ENCODE measurements at places on chromosomes 3 and 15.
A peak's percentile ranks its signal among the peaks of the same experiment; 100 is the strongest.

DNA sequence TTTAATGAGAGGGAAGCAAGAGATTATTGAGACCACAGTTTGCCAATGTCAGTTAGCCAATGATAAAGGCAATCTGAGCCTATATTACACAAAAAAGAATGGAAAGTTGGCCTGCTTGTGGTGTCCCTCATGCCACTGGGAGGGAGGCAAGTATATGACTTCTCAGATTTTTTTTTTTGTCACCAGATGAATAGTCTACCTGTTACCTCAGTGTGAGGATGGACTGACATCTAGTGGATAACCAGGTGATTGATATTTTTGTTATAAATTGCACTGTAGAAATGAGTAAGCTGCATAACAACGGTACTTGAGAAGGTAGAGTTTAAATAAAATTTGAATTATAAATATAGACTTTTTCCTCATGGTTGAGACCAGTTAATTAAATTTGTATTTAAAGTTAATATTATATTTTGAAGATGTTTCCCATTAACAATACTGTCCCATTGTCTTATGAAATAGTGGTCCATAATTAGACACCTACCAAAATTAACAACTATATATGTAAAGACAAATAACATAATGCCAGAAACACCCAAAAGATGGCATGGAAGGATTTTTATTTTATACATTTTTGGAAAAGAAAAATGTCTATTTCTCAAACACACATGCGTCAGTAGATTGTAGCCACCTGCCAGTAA lies 237.8 kb upstream of the GADL1 start:
- DNase-seq: peak; percentile 5

DNA sequence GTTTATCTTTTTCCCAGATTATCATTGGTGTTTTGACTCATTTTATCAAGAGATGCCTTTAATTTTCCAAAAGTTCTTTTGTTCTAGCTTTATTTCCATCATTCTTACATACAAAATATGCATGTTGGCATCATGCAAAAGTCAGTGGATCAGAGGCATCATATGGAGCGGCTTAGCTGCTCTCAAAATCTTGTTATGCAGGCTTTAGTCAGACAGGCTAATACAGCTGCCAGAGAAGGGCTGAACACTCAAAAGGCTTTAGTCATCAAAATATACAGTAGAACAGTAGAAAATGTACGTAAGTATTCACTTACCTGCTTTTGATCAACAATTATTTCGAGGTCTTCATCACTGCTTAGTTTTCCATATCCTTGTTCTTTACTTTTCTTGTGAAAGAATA lies 65.5 kb downstream of the PEX5L start:
- DNase-seq: no peak

- DNase-seq: no peak
These were observed 420.0 kb upstream of the CBLB start for GRCh38 chr3:106288781-106289180.

- no peak for DNase-seq
These were observed 104.8 kb downstream of the ASB7 start for GRCh38 chr15:100707229-100707628.

GRCh38 chr15:31228980-31229826 lies 97.4 kb upstream of the KLF13 start:
- no peak for DNase-seq

GRCh38 chr3:184652465-184652864 lies 59.4 kb downstream of the MAGEF1 start:
- DNase-seq: no peak

DNA sequence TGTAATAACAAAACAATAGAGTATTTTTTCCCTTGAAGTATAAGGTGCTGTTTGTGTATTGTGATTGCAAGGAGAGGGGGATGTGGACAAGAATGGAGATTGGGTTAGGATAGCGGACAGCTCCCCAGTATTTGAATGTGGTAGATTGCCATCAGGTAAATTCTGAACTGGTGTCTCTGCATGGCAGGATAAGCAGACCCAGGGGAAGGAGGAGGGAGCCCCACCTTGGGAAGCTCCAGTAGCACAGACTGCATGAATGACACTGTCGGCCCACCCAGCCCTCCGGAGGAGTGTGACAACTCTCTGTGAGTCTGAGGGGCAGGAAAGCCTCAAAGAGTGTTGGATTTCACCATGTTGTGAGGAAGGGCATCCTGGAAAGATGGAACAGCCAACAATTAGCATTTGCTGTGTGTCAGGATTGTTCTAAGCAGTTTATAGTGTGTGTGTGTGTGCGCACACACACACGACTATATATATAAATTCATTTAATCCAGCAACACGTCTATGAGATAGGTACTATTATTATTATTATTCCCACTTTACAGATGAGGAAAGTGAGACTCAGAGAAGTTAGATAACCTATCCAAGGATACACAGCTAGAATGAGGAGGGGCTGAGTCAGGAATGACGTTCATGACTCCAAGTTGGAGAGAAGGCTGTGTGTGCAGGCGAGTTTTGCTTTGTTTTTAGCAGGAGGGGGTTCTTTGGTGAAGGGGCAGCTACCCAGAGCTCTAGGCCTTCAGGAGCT lies 63.4 kb upstream of the LCTL start:
- DNase-seq: no peak

GRCh38 chr15:26521130-26521529 lies 251.7 kb downstream of the GABRB3 start:
- no peak for DNase-seq

- no peak for DNase-seq
These were observed 16.3 kb downstream of the SLC9A9 start for GRCh38 chr3:143831994-143832393.
